ENCODE measurements at places on chromosomes 2 and 18. TPM values are rescaled to one million over a fixed set of nuclear protein-coding genes. Genes with fewer than 3 reads are reported as not detected.

CHRNG gene
- total RNA-seq, result not detected

FEV gene
- not detected for total RNA-seq

TCF23 gene
- total RNA-seq, result 7.4 TPM

ATG4B gene
- total RNA-seq, result 104 TPM

ADAM23 gene
- total RNA-seq, result 5.2 TPM

SPEG gene
- total RNA-seq, result 28.2 TPM

DNA sequence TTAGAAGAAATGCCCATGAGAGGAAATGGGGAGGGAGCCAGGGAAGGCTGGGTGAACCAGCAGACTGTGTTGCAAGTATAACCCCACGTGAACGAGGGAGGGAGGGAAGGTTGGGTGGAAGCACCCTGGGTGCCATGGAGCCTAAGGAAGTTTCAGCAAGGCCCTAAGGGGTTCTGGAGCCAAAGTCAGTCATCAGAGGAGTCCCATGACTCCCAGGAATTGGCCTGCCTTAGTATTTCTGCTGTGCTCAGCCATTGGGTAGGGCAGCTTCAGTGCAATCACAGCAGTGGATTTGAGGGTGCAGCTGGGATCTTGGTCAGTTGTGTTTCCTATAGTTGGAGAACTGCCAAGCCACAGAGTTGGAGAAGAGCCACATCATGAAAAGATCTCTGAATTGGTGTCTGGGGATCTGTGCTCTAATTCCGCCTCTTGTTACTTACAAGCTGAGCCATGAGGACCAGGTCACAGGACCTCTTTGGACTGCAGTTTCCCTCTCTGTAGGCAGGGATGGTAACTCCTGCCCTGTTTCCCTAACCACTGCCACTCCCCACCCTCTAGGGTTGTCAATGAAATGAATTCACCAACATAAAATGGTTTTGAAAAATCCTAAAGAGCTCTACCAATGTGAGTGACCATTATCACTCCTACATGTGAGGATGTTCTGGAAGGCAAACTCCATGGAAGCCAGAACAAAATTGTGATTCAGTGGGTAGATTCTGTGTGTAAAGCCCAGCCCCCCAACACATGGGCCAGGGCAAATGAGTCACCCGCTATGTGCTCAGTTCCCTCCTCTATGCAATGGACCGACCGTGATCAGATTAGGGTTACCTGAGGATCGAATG lies 108.9 kb downstream of the CLIP4 start:
- no peak for DNase-seq

- DNase-seq, result no peak
Measured at GRCh38 chr18:3832025-3832638, 382.2 kb downstream of the TGIF1 start.

GRCh38 chr2:77054938-77055337 lies 467.2 kb downstream of the LRRTM4 start:
- DNase-seq, result no peak

DNA sequence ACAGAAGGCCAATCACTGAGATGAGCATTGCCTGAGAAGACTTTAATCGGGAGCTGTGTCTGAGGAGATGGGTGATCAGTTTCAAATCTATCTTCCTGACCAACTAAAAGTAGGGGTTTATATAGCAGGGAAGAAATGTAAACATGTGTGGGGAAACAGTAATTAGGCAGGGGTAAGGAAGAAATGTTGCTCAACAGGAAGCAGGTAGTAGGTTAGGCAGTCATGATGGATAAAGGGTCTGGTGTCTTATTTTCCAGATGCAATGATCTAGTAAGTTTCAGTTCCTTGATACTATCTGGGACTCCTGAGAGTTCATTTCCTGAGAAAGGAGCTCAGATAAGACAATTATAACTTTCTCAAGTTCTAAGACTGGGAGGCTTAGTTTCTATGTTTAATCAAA lies 33.8 kb upstream of the DNAJC10 start:
- DNase-seq, result no peak

DNA sequence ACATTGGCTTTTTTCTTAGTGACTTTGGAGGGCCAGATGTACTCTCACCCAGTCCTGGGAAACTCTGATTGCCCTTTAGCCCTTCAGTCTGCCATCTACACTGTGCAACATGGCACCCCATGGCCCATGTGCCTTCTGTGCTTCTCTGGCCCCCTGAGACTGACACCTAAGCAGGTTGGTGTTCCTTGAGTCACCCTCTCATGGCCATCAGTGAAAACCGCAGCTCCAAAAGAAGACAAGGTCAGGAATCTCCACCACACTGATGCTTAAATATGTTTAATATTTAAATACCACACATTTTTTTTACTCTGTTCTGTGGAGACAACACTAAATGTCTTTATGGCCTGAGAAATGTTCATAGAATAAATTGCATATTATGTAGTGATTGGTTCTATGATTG lies 23.9 kb downstream of the DCC start:
- no peak for DNase-seq

DNA sequence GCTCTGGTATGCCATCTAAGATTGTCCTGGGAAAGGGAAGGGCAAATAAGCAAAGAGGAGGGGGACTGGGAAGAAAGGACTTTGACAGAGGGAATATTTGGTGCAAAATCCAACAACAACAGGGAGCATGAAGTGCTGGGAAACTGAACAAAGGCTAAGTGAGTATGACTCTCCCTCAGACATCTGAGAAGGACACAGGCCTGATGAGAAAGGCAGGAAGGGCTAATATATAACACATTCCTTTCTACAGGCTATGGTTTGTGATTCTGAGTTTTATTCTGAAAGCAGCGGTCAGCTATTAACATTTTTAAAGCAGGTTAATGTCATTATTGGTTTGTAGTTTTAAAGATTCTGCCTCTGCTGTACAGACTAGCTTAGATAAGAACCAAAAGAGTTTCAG lies 1579.5 kb downstream of the LRP1B start:
- no peak for DNase-seq

DNA sequence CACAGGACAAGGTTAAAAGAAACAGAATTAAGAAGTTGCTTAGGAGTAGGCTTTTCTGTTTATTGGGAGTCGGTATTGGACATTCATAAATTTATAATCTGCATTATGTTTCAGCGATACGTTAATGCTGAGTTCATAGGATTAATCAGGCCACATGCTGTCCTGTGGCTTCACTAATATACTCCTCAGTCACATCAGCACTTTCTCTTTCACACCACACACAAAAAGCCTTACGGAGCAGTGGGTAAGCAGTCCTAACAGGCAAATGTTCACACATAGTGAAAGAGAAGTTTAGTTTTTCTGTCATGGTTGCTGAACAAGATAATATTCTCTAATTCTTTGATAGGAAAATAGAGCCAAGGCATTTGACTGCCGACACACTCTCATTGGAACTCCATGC lies 411.7 kb upstream of the RAB12 start:
- DNase-seq, result no peak

GRCh38 chr2:6482256-6482655 lies 383.5 kb downstream of the CMPK2 start:
- no peak for DNase-seq

- no peak for DNase-seq
Measured at GRCh38 chr2:65033178-65033577, 23.0 kb upstream of the CEP68 start.

All from vagina (tissue), 2 donors.